ENCODE measurements at places on chromosomes 7 and 10.
A peak's percentile ranks its signal among the peaks of the same experiment; 100 is the strongest.

- DNase-seq = peak; percentile 4
Measured at GRCh38 chr7:88169717-88170320, 50.0 kb downstream of the SRI start.

GRCh38 chr7:55591282-55591931 is 19.1 kb upstream of the VOPP1 start:
- DNase-seq = no peak

GRCh38 chr10:72904806-72905205 is 11.3 kb downstream of the OIT3 start:
- no peak for DNase-seq

- no peak for DNase-seq
Measured at GRCh38 chr10:102935505-102935904, 17.4 kb downstream of the CNNM2 start.

DNA sequence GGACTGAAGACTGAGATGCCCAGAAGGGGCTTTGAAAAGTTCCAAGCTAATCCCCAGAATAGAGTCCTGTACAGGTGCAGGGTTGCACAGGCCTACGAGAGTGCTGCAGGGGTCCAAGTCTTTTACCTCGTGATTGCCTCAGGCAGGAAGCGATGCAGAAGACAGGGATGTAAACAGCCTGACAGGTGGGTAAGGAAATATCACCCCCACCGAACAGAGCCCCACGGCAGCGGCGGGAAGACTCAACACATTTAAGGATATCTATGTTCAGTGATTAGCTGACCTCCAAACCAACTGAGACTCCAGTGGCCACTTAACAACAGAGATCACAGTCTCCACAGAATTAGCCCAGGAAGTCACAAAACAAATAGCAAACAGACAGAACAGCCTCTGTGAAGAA is 73.9 kb upstream of the VIPR2 start:
- DNase-seq = no peak

- DNase-seq = no peak
Measured at GRCh38 chr10:10432296-10433035, 585.2 kb upstream of the CELF2 start.

- no peak for DNase-seq
Measured at GRCh38 chr10:88120599-88121333, 257.3 kb downstream of the PTEN start.

GRCh38 chr7:73827567-73828106 is 3.2 kb upstream of the CLDN4 start:
- DNase-seq = peak; percentile 100

DNA sequence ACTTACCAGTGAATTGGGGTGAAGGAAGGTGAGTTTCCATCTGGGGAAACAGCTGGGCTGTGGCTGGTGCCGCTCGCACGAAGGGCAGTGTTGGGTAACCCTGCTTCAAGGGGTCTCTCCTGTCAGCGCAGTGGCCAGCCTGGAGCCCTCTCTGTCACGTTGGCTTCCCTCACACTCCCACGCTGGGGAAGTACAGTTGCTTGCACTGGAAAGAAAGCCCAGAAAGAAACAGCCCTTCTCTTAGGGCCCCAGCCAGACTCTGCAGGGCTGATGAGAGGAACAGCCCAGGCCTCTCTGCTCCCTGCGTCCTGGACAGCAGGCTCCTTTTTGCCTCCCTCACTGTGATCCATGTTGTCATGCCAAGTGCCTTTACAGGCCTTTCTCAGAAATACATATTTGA is 40.3 kb upstream of the TRIM8 start:
- no peak for DNase-seq

DNA sequence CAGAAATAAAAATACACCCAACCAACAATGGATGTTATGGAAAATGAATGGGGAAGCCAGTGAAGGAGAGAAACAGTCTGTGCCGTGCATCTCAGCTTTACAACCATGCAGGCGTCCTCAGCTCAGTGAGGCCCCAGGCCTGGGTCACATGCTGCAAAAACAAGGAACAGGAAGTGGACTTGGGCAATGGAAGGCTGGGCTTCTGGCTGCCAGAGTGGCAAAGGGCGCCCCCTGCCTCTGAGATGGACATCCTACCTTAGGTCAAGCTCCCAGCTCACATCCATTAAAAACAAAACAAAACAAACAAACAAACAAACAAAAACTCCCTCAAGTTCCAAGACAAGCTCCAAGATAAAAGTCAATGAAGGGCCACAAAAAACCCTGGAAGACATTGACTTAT is 54.7 kb upstream of the AFAP1L2 start:
- no peak for DNase-seq

DNA sequence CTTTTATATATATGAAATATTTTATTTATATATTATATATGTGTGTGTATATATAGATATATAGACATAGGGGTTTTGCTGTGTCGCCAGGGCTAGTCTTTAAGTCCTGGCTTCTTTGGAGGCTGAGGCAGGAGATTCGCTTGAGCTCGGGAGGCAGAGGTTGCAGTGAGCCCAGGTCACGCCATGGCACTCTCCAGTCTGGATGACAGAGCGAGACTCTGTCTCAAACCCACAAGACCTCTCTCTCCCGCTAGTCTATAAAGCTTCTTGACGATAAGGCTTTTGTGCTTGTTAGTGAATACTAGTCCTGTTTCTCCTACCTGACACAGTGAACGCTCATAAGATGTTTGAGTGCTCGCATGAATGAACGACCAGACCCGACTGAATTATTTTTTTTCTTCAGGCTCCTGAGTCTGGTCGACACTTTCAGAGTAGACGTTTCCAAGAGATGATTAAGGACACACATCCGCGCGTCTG is 577 bp upstream of the DDX21 start:
- no peak for DNase-seq

DNA sequence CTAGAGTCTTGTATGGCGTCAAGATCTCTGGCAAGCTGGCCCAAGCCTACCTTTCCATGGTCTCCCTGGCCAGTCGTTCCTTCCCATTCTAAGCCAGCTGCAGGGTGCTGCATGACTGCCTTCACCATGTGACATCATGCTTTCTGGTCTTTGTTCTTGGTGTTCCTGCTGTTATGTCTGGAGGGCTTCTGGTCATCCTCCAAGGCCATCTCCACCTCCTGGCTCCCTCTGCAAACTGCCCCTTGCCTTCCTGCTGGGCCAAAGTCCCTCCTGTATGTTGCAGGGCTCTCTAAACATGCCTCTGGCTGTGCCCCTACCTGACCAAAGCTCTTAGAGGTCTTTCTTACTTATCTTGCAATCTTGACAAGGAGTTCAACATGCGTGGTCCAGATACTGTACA is 44.4 kb upstream of the SHH start:
- DNase-seq = no peak

DNA sequence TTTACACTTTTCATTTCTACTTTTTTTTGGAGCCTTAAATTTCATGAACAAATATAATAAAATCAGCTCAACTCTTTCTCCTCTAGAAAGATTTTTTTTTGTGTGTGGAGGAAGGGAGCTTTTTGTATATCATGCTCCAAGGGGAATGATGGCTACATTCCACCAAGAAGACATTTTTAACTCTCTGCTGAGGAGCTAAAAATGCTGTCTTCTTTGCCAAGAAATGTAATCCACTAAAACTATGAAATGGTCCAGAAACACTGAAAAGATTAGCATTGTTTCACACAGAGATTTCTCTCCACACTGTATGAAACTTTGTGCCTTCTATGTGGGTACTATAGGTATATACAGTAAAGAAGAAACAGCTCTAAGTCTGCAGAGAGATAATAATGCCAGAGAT is 74.1 kb upstream of the ANK3 start:
- DNase-seq = no peak

Measured in LNCaP clone FGC (cell line).